ENCODE measurements at places on chromosomes 2 and 18.

GRCh38 chr2:191165176-191165643, 14.4 kb upstream of the STAT4 start:
- DNase-seq = peak; percentile 48

DNA sequence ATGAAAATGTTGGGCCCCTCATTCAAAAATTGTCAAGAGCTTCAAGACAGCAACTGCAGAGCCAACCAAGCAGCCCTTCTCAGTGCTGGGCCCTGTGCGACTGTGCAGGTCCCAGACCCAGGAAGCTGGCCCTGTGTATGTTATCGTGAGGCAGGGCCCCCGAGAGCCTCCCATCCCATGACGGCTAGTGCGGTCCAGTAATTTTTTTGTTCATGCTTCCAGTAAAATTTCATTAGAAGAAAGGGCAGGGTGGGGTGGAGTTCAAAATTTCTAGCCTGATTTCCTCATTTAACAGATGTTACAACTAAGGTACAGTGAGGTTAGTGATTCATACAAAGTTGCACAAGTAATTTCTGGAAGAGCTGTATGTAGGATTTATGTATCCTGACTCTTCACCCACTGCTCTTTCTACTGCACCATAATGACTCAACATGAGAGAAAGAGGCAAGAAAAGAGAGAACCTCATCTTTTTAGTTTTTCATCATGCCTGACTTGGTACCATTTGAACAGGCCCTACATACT, 105.5 kb downstream of the ZEB2 start:
- DNase-seq = no peak

DNA sequence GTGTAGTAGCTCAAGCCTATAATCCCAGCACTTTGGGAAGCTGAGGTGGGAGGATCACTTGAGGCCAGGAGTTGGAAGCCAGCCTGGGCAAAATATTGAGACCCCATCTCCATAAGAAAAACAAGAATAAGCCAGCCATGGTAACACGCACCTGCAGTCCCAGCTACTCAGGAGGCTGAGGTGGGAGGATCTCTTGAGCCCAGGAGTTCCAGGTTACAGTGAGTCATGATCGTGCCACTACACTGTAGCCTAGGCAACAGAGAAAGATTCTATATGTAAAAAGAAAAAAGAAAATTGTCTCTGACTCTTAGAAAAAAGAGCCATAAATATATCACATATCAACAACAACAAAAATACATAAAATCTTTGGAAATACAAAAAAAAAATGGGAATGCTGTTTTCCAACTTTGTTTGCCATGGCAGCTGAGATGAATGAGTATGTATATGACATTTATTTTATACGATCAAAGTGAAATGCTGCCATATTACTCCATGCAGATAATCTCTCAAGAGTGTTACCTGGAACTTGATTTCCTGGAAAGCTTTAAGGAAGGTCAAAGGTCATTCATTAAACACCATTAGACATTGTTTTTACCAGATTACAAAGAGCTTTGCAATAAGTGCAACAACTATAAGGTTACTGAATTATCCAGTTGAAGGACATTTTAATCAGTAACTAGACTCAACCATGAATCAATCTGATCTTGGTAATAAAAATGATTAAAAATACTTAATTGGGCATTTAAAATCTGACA, 19.7 kb upstream of the DAPL1 start:
- DNase-seq = no peak

DNA sequence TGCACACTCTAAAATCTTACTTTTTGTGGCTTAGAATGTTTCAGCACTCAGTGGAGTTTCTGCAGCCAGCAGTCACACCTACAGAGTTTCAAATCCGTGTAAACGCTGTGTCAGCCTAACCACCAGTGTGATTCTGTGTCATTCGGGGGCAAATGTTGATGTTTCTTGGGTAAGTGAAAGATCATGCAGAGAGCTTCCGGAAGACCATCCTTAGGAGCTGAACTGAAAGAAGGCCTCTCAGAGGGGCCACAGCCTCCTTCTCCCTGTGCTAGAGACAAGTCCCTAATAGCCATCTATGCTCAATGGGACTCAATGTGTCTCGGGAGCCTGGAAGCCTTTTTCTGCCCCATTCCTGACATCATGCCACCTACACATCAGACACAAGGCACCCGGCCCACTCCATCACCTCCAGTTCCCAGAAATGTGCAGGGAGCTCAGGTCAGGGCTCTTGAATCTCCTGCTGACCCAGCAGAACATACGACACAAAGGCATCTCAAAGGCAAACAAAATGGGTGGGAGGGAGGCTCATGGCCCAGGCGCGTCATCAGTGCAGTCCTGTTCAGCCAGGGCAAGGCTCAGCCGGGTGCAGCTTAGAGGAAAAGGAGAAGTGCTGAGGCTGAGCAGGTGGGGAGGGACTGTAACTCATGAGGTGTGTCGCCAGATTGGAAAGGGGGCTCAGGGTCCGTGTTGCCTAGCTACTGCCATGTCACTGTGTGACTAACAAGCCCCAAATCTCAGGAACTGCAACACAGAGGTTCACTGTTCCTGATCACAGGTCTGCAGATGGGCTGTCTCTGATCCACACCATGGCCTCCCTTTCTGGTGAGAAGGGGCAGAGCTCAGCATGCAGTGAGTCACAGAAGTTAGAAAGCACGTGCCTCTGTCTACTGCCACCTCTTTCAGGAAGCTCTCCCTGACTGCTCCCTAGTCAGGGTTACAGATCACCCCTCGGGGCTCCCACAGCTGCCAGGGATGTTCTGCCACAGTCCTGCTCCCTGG, 82.0 kb downstream of the SMAD7 start:
- no peak for DNase-seq

GRCh38 chr2:239315308-239315707, 85.5 kb downstream of the HDAC4 start:
- no peak for DNase-seq

- DNase-seq = no peak
Observed at GRCh38 chr2:30701782-30702181, 105.5 kb downstream of the CAPN13 start.

- no peak for DNase-seq
Observed at GRCh38 chr18:42112657-42113420, 157.8 kb downstream of the PIK3C3 start.

- no peak for DNase-seq
Observed at GRCh38 chr2:238926761-238927611, 79.1 kb downstream of the TWIST2 start.

- DNase-seq = no peak
Observed at GRCh38 chr2:211086049-211086448, 529.6 kb downstream of the CPS1 start.

DNA sequence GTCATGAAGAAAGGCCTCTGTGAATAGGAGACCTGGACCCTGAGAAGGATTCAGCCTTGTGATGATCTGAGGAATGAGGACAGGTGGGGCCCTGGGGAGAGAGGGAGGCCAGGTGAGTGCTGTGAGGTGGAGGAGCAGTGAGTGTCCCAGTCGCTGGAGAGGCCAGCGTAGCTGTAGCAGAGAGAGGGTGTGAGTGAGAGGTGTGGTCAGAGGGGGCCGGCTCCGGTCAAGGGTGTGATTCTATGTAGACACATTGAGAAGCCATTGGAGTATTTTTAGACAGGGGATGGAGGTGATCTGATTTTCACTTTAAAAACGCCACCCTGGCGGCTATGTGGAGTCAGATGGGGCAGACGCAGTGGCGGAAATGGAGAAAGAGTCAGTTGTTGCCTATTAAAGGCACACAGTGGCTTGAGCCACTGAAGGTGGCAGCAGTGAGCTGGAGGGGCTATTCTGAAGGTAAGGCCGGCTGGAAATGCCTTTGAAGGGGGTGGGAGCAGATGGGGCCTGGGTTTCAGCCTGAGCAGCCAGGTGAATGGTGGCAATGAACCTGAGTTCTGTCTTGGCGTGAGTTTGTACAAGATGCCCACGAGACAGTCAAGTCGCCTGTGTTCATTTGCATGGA, 55.6 kb downstream of the GREB1 start:
- DNase-seq = no peak

- no peak for DNase-seq
Observed at GRCh38 chr2:181474222-181474881, 17.2 kb downstream of the ITGA4 start.

Measured in renal cortex interstitium (tissue), 15 donors.